Cortex of kidney (tissue), 1 donor: ENCODE measurements at places on chromosomes 11 and 22.

DNA sequence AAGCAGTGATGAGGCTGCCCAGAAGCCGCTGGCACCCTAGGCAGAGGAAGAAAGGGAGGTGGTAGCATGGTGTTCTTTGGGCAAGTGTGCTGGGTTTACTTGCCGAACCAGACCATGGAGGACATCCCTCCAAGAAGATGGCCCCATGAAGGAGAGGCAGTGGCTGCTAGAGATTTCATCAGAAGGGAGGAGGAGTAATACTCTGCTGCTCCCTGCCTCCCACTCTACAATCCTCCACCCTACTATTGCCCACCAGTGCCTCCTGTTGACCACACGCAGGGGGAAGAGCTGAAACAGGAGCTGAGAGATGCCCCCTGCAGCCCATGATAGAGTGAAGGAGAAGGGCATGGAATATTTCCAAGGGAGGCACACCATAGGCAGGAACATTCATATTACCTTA, 51.0 kb upstream of the PRSS23 start:
- no peak for DNase-seq

GRCh38 chr11:7143908-7144307, 55.1 kb downstream of the RBMXL2 start:
- DNase-seq, result no peak

DNA sequence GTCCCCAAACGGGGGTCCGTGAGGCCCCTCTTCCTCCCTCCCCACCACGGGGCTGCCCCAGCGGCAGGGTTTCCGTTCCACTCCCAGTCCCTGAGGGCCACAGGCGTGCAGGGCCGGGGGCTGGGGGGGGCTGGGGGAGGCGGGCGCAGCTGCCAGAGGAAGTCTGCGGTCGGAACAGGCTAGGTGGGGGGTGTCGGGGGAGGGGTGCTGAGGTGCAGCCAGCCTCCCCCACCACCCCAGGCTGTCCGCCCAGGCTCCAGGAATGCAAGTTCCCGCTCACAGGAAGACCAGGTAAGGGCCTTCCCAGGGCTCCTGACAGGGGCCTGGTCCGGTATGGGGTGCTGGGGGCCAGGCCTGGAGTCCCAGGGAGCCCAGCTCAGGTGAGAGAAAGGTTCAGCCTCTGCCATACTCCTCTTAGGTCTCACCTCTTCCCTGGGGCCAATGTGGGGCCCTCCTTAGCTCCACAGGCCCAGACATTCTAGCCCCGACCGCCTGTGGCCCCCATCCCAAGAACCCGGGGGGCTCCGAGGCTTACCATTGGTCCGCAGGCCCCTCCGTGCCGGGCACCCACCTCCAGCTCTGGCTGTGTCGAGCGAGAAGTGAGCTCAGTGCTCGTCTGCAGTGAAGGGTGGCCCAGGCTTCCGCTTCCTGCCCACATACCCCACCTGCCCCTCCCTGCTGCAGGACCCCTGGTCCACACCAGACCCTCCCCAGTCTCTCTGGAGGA, at the start of gene PTPRCAP:
PTPRCAP (minus strand) TSS at position 601 of the 727 bp plus-strand sequence; CDS start at position 538, 63 bp downstream.
- DNase-seq, result no peak

- DNase-seq, result no peak
Measured at GRCh38 chr22:40332319-40332781, 13.9 kb upstream of the ADSL start.

DNA sequence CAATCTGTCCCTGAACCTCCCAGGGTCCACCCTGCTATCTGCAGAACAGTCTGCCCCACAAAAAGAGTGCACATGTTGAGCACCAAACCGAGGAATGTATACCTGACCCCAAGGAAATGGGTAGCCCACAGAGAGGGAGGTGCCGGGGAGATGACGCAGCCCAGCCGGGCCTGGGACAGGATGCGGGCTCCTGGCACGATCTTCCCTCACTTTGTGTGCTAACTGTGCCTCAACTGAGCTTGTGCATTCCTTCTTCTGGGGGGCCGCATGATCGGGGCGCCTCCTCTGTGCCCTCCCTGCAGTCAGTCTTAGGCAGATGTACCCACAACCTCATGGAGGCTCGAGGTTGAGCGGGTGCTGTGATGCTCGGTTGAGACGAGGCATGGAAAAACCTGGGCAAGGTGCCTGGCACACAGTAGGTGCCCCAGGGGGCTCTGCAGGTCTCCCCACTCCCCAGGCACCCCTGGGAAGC, 2.4 kb downstream of the GAS2L1 start:
- DNase-seq, result no peak

DNA sequence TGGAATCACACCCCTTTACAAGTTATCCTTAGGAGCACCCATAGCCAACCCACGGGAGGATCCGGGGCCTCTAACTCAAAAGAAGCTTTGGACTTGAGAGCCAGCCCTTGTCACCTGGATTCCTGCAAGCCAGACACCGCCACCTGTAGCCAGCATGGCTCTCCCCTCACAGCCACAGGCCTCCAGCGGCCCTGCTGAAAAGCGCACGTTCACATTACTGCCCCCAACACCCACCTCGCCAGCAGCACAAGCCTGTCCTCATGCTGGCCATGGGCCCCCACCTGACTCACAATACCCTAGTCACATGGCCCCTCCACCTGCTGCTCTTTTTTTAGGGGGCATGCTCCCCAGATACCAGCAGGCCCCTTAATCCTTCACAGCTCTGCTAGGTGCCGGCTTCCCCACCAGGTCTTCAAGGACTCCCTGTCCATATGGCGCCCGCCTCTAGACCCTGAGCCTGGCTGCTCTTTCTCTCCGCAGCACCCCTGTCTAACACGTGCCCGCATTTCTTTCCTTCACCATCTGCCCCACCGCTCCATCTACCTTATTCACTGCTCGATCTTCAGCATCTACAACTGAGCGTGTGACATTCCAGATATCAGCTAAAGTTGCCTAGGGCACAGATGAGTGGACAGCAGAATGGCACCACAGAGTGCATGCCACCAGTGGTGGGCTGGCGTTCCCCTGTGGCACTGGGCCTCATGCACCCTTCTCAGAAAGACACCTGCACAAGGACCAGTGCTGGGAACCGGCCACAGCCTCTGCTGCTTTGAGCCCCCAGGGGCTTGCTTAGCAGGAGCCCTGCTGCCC, 6.6 kb downstream of the CARS1 start:
- no peak for DNase-seq

DNA sequence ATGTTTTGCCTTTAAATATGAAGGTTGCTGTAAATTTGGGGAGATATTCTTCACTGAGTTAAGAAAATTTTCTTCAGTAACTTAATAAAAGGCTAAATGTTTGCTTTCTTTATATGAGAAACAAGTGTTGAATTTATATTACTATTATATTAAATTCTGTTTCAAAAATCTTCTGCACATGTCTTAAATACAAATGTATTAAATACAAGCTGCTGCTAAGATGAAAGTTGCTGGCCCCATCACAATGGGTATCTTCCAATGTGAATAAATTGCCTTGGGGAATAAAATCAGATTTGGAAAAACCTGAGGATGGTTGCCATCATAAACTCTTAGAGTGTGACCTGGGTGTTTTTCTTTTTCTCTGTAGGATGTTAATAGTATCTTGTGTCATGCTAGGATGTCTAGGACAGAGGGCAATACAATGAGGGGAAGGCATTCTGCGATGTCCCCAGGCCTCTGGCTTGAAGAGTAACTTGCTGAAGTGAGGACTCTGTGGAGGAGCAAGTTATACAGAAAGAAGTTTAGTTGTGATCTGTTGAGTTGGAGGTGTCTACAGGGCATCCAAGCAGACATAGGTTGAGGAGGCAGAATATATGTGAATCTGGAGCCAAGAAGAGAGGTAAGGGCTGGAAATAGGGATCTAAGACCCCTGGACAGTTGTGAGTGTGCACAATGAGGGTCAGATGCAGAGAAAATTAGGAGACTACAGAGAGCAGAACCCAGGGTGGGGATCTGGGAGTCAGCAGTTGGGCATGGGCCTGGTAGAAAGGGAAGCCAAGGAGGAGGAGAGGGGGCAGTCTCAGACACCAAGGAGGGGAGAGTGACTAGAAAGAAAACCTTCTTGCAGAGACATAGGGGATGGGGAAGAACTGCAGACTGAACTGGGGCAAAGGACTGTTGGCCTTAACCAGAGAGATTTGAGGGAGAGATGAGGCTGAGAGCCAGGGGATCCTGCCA, 4.8 kb downstream of the IGLL5 start:
- DNase-seq, result no peak

DNA sequence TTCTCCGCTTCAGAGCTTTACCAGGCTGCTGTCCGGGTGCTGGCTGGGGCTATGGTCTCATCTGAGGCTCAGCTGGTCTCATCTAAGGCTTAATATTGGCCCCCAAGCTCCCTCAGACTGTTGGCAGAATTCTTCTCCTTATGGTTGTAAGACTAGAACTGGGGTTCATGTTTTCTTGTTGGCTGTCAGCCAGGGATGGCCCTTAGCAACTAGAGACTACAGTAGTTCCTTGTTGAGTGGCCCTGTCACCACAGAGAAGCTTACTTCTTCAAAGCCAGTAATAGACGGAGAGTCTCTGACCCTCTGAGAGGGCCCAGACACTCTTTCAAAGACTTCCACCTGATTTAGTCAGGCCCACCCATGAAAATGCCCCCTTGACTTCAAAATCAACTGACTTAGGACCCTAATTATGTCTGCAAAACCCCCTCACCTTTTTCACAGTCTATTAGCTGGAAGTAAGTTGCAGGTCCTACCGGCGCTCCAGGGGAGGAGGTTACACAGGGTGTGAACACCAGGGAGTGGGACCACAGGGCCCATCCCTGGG, 24.2 kb upstream of the TREH start:
- no peak for DNase-seq

GRCh38 chr11:73551677-73552076, 46.2 kb downstream of the FAM168A start:
- no peak for DNase-seq

GRCh38 chr11:30328681-30329080, 5.8 kb downstream of the ARL14EP start:
- DNase-seq, result no peak

- DNase-seq, result no peak
Measured at GRCh38 chr11:103581760-103582159, 454.7 kb upstream of the DDI1 start.

- no peak for DNase-seq
Measured at GRCh38 chr11:66548041-66548440, 1.3 kb downstream of the ACTN3 start.

- DNase-seq, result no peak
Measured at GRCh38 chr11:94897330-94897768, 76.0 kb downstream of the CWC15 start.

DNA sequence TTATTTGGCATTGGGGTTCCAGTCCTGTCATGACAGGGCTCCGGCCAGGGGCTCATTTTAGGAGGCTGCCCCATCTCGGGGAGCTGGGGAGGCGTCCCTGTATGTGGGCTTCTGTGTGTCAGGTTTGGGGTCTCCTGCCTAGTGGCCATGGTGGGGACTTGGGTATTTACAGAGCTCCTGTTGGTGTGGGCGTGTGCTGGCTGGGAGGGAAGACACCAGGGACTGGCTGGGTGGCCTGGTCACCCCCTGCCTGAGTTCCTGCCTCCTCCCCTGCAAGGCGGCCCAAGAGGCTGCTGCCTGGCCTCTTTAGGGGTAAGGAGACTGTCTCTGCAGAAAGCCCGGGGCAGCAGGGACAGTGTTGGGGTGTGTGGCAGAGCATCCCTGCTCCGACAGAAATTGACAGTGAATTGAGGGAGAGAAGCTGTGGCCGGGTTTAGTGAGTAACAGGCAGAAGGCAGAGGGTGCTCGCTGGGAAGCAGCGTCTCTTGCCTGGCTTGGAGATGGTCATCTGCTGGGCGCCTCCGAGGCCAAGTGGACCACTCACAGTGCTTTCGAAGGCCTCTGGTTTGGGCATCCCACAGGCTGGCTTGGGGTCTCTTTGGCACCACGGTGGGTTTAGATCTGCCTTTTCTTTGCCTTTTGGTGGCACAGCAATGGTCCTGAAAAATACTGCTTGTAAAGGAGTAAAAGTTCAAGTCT, 40.3 kb upstream of the GRAMD4 start:
- no peak for DNase-seq

DNA sequence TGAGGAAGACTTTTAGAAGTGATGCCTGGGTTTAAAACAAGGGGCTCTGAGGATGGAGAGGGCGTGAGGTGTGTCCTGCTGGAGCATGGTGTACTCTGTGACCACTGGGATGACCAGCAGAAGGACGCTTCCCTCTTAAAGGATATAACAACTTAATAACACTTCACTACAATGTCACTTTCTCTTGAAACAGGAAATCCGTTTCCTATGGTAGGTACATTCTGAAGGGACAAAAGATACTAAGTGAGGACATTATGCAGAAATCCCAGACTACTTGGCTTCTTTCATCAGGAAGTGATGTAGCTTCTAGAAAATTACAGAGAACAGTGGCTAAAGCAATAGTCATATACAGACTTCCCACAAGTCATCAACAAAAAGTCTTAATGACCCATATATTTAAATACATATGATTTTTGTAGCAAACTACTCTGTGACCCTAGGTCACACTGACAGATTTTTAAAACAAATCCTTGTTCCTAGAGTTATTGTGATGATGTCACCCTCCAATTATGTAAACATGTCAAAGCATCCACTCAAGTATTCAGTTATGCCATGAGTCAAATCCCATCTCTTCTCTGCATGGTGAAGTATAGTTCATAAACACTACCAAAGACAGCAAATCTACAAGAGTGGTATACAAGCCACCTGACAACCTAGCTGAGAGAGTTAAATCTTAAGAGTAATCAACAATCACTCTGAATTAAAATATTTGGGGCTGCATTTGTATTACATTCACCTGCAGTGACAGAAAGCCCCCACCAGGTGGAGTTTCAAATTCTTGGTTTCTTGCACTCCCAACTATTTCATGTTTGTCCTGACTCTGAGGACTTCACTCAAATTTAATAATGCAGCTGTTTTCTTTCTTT, 32.8 kb downstream of the PITPNB start:
- no peak for DNase-seq

DNA sequence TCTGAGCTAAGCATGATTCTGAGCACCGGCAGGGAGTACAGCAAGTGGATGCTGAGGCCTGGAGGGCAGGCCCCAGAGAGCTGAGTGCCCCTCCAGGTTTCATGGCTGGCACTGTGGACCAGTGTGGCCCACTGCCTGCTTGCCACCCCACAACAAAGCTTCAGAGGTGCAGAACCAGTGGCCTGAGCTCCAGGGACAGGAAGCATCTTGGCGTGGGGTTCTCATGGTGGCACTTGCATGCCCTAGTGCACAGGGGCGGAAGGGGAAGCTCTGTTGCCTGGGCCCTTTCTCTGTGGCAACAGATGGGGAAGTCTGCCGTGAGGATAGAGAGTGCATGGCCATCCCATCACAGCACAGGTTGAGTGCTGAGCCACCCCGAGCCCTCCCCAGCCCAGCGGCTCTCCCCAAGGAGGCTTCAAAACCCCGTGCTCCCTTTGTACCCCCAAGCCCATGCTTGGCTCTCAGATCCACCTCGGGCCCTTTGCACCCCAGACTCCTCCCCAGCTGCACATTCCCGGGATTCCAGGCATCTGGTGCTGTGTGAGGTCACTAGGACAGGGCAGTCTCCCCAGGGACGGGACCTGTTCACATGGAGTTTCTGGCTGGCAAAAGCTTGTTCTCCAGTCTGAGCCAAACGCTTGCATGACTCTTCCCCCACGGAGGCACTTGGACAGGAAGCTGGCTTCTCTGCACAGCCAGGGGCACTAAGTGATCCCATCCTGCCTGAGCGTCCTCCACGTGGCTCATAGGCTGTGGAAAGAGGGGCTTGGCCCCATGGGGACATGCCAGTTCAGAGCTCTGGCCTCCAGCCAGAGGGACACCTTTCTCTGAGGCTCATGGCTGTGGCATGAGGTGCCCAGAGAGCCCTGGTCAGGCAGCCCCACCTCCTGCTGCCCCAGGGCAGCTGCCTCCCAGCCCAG, 4.2 kb downstream of the SLC25A1 start:
- DNase-seq, result no peak

GRCh38 chr22:28977481-28977971, 84.1 kb downstream of the C22orf31 start:
- no peak for DNase-seq
